ENCODE measurements at places on chromosomes 1 and 21.

DNA sequence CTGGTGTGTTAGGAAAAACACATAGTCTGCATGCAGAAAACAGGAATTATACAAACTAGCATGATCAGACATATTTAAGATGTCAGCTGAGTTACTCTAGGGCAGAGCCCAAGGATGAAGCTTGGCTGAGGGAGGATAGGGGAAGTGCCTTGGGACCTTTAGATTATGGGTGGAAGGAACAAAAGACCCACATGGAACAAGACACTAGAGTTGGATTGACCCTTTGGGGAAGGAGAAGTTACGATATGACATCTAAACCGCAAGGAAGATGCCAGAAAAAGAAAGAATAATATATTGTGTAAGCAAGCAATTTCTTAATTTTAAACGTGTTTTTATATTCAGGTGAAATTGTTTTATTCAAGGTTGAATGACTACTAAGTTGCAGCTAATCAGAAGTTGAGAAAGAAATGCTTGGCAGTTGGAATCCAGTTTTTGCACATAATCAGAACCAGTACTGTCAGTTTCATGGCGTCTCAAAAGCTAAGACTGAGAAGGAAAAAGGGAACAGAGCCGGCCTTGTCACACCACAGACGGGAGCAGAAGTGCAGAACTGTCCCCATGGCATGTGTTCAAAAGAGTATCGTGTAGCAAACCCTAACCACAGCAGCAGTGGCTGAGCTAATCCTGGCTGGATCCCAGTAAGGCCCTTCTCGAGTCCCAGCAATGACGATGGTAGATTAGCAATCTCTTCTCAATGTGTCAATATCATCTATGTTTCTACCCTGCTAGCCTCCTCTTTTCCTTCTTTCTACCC, 31.2 kb upstream of the IFNAR2 start:
- DNase-seq: no peak

DNA sequence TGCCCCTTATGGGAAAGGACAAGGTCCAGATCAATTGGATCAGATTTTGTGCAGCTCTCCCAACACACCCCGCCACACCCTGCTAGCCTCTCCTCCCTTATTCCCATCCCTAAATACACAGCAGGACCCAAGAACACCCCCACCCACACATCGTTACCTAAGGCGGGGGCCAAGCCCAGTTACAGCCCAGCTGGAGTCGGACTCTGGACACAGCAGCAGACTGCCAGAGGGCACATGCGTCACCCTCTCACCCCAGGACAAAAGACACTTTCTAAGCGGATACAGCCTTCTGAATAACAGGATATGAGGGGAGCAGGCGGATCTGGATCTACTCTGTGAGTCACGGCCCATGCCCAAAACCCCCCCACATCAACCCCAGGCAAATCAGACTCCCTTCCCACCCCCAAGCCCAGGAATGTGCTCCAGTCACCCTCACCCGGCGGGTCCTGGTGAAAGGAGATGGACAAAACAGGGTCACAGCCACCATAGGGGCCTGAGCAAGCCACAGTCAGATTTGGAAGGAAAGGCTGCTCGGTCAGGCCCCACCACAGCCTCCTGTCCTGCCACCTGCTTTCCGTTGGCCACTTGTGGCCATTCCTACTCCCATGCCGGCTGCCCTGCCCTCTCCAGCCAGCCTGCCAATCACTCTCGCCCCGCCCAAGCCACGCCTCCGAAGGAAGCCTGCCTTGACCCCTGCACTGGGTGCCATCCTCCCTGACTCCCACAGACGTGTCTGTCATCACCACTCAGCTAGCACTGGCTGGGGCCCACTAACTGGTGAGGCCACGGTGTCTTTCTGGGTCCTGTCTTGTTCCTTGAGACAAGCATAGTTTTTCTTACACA, 4.0 kb downstream of the S100A16 start:
- DNase-seq: no peak

GRCh38 chr1:87355894-87356293, 27.2 kb downstream of the LMO4 start:
- DNase-seq: no peak

DNA sequence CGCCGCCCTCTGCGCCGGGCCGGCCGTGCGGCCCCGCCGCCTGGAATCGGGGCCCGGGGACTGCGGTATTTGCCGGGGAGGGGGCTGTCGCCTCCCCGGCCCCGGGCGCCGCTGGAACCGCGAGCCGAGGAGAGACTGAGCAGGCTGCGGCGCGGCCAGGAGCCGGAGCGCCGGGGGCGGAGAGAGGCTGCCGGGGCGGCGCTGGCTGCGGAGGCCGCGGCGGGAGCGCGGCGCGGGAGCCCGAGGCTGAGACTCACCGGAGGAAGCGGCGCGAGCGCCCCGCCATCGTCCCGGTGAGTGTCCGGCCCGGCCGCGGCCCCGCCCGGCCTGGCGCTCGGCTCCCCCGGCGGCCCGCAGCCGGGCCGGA, 746 bp downstream of the DYRK1A start:
- no peak for DNase-seq

- DNase-seq: no peak
Observed at GRCh38 chr21:32958288-32959002, 67.3 kb upstream of the OLIG2 start.

GRCh38 chr1:33454646-33455282, 17.7 kb upstream of the ZSCAN20 start:
- no peak for DNase-seq

DNA sequence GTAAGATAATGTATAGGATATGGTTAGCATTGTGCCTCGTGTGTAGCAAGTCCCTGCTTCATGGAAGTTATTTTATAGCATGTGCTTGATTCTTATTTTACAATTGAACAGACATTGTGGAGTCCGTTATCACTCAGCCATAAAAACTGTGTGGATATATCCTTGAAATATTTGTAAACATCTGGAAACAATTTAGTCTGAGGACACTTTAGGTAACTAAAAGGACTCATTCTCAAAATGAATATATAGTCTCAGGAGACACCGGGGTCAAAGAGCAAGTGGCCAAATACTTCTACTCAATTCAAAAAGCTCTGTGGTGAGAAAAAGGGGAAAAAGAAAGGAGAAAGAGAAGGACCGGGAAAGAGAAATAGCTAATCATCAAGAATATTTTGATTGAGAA, 23.7 kb downstream of the PRRX1 start:
- no peak for DNase-seq

DNA sequence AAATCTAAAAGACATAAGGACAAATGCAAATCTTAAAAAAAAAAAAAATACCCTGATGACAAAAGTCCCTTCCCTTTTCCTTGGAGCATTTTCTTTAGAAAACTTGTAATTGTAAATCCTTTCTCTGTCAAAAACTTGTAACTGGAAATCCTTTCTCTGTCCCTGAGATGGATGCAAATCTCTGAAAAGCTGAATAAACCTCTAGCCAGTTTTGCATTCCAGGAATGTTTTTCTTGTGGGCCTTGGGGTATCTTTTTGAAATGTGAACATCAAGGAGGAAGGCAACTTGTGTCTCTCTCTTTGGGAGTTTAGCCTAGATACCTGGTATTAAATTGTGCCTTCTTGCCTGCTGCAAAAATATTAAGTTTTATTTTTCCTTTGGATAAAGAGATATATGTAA, 305.3 kb downstream of the KCNT2 start:
- no peak for DNase-seq

DNA sequence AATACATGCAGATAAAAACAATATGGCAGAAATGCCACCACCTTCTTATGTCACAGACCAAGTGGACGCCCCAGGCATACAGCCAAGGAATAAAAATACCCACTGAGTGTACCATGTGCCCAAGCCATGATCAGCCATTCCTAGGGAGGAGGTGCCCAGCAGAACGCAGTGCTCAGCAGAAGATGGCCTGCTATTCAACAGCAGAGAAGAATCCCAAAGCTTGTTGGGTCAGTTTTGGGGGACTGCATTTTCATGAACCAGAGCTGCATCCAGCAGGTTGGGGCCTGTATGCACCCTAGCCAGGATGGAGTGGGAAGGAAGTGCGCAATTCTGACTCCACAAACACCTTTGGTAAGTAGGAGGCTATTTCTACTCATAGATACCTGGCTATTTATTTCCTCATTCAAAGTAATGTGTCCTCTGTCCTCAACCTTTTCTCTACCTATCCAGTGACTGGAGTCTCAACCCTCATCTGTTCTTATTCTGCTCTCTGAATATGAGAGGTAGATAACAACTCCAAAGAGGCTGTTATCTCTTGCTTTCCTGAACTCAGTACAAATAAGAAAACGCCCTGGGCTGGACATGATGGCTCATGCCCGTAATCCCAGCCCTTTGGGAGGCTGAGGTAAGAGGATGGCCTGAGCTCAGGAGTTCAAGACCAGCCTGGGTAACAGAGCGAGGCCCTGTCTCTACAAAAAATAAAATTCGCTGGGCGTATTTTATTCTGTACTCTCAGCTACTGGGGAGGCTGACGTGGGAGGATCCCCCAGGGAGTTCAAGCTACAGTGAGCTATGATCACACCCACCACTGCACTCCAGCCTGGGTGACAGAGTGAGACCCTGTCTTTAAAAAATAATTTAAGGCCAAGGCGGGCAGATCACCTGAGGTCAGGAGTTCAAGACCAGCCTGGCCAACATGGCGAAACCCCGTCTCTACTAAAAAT, 2.5 kb upstream of the PLEKHM2 start:
- DNase-seq: no peak

DNA sequence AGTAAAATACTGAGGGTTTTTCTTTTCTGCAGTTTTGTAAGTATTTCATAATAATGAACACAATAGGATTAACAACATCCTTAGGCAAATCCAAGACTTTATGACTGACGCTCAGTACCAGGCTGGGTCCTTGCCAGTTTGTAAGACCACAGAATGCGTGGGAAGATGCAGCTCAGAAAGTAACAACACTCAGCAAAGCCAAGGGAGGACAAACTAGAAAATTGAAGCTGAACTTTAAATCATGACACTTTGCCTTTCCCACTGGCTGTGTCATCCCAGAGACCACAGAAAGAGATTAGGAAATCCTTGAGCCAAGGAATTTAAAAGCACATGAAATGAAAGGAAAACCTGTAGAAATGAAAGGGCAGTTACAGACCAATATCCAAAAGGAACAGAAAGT, 426.3 kb upstream of the CHRM3 start:
- DNase-seq: no peak

GRCh38 chr1:240888039-240888786, 276.3 kb upstream of the GREM2 start:
- DNase-seq: no peak

GRCh38 chr1:28359592-28360239, 9.8 kb upstream of the PHACTR4 start:
- peak; percentile 74 for DNase-seq

DNA sequence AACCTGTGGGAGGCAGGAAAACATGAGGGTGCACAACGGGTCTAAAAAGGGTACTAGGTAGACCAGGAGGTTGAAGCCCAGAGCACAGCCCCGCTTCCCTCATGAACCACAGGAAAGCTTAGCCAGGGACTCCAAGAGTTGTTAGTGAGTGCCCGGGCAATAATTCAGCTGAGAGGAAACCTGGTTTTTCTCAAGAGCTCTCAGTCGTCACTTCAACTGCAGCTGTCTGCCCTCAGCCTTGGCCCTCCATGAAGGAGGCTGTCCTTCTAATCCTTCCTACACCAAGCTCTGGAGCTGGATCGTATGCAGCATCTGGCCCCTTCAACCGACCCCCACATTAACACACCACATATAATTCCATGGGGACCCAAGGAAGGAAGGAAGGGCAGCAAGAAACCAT, 77.0 kb upstream of the BACE2 start:
- DNase-seq: peak; percentile 95

DNA sequence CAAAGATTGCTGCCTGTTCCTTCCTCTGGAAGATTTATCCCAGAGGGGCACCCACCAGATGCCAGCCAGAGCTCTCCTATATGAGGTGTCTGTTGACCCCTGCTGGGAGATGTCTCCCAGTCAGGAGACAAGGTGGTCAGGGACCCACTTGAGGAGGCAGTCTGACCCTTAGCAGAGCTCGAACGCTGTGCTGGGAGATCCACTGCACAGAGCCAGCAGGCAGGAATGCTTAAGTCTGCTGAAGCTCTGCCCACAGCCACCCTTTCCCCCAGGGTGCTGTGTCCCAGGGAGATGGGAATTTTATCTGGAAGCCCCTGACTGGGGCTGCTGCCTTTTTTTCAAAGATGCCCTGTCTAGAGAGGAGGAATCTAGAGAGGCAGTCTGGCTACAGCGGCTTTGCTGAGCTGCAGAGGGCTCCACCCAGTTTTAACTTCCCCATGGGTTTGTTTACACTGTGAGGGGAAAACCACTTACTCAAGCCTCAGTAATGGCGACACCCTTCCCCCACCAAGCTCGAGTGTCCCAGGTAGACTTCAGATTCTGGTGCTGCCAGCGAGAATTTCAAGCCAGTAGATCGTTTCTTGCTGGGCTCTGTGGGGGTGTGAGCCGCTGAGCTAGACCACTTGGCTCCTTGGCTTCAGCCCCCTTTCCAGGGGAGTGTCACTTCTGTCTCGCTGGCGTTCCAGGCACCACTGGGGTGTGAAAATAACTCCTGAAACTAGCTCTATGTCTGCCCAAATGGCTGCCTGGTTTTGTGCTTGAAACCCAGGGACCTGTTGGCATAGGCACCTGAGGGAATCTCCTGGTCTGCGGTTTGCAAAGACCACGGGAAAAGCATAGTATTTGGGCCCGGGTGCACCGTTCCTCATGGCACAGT, 51.1 kb upstream of the PDC start:
- no peak for DNase-seq

DNA sequence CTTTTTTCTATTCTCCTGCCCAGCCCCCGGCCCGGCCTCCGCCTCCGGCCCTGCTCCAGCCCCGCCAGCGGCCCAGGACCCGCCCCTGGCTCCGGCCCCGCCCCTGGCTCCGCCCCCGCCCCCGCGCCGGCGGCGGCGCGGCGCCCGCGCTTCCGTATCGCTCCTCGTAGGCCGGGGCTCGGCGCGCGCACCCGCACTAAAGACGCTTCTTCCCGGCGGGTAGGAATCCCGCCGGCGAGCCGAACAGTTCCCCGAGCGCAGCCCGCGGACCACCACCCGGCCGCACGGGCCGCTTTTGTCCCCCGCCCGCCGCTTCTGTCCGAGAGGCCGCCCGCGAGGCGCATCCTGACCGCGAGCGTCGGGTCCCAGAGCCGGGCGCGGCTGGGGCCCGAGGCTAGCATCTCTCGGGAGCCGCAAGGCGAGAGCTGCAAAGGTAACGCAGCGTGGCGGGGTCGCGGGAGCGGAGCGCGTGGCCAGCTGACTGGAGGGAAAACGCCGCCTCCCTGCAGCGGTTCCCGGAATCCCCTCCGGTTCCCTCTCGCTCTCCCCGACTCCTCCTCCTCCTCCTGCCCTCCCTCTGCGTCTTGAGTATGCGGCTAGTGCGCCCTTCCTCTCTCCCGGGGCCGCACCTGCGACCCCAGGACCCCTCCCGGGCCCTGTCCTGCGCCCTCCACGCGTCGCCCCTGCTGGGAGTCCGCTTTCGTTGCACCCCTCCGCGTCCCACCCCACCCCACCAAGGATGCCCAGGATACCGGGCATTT, at the start of gene IFNAR2:
Gene IFNAR2, plus strand, starts transcription at position 155 of the 761 bp plus-strand sequence. CDS start 11,985 bp downstream, outside the sequence.
- peak; percentile 38 for DNase-seq

GRCh38 chr1:84975035-84975434, 21.9 kb downstream of the MCOLN2 start:
- DNase-seq: no peak

- no peak for DNase-seq
Observed at GRCh38 chr1:206535853-206536188, 28.5 kb downstream of the RASSF5 start.
